ENCODE measurements at places on chromosomes 6 and 20.

DNA sequence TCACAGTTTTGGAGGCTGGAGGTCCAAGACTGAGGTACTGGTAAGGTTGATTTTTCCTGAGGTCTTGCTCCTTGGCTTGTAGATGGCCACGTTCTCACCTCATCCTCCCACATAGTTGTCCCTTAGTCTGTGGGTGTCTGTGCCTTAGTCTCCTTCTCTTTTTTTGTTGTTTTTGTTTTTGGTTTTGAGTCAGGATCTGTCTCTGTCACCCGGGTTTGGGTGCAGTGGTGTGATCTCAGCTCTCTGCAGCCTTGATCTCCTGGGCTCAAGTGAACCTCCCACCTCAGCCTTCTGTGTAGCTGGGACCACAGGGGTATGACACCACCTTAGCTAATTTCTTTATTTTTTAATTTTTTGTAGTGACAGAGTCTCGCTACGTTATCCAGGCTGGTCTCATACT lies 245.2 kb downstream of the PHACTR1 start:
- DNase-seq, result no peak

- no peak for DNase-seq
Observed at GRCh38 chr6:131568726-131569125, 4.3 kb upstream of the ARG1 start.

DNA sequence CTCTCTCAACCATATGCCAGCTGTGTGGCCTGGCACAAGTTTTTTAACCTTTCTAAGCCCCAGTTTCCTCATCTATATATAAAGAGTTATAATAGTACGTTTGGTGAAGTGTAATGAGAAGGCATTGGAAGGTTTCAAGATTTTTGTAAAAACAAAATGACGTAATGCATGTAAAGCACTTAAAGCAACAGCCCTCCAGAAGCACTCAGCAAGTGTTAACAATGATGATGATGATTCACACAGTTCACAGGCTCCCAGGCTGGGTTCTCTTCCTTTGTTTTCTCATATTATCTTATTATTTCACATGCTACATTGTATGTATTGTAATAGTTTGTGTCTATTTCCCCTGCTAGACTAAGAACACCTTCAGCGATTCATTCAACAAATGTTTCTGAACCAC lies 6.2 kb downstream of the CEP250 start:
- no peak for DNase-seq

- no peak for DNase-seq
Observed at GRCh38 chr20:24781418-24781980, 167.6 kb upstream of the CST7 start.

GRCh38 chr20:23009636-23010035 lies 25.5 kb upstream of the SSTR4 start:
- no peak for DNase-seq

GRCh38 chr20:47453167-47453782 lies 48.4 kb upstream of the NCOA3 start:
- no peak for DNase-seq

DNA sequence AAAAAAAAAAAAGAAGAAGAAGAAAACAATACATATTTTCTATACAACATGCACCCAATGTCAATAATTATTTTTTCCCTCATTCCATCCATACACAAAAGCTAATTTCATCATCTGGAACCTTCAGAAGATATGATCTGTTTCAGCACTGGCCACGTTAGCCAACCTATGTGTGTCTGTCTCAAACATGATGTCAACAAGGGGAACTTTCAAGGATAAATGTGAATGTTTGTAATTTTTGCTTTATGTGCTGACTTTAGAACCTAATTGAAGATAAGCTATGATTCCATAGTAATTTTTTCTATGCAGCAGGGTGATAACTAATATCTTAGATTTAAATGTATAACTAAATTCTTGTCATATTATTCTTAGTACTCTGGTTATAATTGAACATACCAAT lies 37.9 kb downstream of the IPCEF1 start:
- DNase-seq, result no peak

- DNase-seq, result no peak
Observed at GRCh38 chr6:29376003-29376402, 912 bp upstream of the OR12D3 start.

DNA sequence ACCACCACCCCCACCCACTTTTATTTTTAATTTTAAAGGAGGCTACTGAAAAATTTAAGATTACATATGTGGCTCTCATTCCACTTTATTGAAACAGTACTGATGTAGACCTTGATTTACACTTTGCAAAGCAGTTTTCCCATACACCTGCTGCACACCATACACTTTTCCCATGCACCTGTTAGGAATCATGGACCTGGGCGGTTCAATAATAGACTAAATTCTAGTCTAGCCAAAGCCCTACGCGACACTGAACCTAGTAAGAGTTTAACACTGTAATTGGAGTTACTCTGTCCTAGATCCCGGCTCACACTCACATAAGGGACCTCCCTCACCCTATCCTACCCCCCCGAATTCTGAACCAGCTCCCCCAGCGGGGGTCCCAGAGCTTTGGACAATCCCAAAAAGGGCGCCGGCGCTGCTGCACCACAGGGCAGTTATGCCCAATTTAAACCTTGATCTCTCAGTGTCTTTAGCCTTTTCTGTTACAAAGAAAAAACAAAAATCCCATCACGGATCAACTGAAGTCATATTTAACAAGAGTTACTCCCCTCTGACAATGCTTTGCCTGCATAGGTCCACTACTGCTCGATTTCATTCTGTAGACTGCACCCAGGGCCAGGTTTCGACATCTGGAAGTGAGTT lies 2.4 kb upstream of the GCLC start:
- no peak for DNase-seq

- DNase-seq, result no peak
Observed at GRCh38 chr6:19538096-19538495, 299.1 kb upstream of the ID4 start.

DNA sequence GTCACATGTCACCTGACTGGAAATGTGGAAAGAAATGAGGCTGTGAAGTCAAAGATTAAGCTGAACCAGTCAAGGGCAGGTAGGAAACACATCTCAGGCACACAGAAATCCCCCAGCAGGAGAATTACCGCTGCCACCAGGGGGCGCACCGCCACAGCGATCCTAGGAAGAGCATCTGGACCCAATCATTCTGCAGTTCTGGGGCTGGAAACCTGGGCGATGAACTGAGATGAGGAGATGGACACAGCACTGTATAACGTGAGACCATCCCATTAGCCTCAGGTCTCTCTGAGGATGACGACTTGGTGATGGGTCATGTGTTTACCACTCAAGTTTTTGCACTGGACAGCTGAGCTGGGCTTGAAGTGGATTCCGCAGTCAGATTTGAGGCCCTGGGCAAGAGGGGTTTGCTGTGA lies 6.5 kb upstream of the SLC24A3 start:
- peak; percentile 57 for DNase-seq

DNA sequence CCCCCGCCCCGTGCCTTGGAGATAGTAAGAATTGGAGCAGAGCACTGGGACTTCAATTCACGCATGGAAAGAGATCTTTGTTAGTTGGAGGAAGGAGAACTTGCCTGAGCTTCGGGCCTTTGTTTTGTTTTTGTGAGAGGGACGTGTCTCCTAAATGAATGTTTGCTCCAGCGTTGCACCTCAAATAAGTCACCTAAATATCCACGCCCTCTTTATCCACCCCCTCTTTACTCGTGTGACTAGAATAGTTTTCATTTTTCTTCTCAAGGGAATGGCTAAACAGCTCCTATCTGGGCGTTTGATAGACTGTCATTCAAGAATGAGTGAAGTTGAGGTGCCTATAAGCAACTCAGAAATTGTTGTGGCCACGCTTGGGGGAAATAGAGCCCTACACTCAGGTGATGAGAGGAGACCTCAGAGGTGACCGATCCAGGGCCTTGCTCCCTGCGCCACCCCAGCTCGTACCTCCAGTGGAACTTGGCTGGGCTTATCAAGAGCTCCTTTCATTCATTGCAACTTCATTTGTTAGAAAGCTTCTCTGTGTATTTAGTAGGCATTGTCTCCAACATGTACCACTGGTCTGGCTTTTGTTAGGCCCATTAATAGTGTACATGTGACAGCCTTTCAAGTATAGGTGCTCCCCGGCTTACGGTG lies 861 bp downstream of the PCMTD2 start:
- DNase-seq, result no peak

GRCh38 chr6:163420289-163420614 lies 5.7 kb downstream of the QKI start:
- no peak for DNase-seq

DNA sequence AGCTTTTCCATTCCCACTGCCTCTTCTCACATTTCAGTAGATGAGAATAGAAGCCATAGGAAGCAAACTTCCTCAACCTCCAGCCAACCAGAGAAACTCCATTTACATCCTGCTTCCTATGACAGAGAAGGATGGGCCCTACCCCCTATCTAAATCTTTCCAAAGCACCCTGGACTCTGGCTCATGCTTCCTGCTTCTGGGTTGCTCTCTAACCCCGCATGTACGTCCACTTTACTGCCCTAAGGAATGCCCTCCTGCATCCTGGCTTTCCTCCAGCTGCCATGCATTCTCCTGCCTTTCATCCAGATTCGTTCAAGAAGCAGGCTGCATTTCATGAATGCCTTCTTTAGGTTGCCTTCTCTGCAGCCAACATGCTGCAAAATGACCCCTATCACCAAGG lies 91.9 kb downstream of the FAM217A start:
- no peak for DNase-seq

DNA sequence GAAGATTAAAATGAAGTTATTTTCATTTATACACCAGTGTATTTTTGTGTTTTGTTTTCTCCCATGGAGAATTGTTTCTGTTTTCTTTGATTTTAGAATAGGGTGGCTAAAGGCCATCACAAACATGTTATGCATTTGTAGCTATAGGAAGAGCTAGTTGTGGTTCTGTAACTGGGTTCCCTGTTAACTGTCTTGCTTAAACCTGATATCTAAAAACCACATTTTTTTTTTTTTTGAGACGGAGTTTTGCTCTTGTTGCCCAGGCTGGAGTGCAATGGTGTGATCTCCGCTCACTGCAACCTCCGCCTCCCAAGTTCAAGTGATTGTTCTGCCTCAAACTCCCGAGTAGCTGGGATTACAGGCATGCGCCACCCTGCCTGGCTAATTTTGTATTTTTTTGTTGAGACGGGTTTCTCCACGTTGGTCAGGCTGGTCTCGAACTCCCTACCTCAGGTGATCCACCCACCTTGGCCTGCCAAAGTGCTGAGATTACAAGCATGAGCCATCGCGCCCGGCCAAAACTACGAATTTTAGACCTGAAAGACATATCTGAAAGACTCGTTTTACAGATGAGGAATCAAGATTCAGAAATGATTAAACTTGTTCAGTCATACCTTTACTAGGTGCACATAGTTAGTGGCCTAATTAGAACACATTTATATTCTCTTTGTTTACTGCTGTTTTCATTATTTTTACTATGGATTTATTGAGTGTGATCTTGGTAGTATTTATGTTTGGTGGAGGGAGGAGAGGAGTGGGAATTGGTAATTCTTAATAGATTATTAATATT lies 18.0 kb downstream of the SCAF8 start:
- no peak for DNase-seq

GRCh38 chr6:108114841-108115597 lies 40.5 kb upstream of the OSTM1 start:
- no peak for DNase-seq

DNA sequence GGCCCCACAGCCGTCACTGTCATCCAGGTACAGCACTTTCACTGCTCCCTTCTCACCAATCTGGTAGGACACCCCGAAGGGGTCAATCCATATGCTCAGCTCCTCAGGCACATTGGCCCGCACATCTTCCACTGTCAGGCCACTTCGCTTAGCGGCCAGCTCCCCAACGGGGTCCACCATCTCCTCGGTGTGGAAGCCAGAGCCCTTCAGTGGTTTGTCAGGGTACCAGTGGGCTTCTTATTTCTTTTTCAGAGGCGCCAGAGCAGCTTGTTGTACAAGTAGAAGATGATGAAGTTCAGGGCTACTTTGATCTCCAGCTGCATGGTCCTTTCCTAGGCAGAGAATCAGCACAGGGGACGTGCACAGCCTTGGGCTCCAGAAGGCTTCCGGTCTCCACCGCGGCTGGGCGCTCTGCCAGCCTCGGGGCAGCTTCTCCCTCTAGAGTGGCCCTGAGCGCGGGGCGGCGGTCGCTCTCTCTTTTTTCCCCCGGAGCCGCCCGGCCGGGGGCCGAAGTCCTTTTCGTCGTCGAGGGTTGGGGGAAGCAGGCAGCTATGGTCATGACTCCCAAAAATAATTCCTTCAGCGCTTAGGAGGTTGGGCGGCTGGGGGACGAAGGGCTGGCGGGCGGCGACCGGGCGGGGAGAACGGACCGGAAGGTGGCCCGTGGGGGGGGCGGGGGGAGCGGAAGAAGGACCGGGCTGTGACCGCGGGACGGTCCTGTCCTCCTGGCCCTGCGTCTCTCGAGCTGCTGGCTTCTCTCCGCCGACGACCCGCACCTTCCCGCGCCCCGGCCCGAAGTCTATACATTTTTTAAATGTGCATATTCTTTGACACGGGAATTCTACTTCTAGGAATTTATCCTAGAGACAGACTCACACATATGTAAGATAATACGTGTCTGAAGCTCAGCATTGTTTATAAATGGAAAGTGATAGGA lies 6.5 kb upstream of the ZSCAN9 start:
- no peak for DNase-seq

- DNase-seq, result no peak
Observed at GRCh38 chr6:30219244-30219643, 6.0 kb upstream of the TRIM26 start.

DNA sequence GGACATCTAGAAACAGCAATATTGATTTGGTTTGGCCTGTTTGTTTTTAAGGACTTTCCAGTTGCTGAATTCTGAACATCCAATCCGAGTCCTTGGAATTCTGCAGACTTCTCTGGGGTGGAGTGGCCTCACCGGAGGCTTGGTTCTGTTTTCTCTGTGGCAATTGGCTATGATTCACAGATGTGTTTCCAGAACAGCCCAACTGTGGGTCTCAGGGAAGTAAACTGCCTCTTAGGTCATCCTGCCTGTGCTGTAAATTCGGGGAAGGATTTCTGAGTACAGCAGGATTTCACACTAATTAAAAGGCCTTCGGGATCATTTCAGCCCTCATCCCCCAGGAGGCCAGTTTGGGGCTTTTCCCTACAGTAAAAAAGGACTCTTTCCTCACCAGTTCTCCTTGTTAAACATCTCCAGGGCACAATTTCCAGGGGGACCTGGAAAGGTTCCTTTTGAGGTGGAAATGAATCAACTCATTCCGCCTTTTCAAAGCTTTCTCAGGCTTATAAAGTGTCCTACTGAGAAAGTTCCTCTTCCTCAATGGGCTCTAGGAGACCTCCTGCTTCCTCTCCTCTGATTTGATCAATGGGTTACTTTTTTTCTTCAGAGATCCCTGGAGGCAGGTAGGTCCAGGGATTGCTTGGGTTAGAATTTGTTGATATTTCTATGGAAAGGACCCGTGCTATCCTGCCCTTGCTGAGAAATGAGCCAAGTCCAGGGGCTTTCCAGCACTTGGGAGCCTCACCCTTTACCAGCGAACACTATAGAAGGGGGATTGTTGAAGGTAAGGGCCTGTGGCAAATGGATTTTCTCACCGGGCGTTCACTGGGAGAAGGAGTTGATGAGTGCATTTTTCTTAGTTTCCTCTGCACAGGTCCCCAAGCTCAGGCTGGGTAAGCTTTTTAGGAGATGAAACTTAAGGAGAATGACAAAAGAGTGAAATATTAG lies 114.6 kb downstream of the CLIC5 start:
- no peak for DNase-seq

GRCh38 chr20:11103866-11104265 lies 430.1 kb upstream of the JAG1 start:
- DNase-seq, result no peak

GRCh38 chr6:129184324-129184723 lies 301.4 kb downstream of the LAMA2 start:
- no peak for DNase-seq

- no peak for DNase-seq
Observed at GRCh38 chr6:74979065-74979766, 226.6 kb downstream of the COL12A1 start.

Data from activated naive CD4-positive, alpha-beta T cell (primary cell).